ENCODE measurements at places on chromosomes 1 and 21.
A peak's percentile ranks its signal among the peaks of the same experiment; 100 is the strongest.

GRCh38 chr21:43603233-43603626 lies 56.1 kb downstream of the HSF2BP start:
- DNase-seq = no peak

- DNase-seq = no peak
Observed at GRCh38 chr1:84711121-84711520, 20.9 kb upstream of the SSX2IP start.

DNA sequence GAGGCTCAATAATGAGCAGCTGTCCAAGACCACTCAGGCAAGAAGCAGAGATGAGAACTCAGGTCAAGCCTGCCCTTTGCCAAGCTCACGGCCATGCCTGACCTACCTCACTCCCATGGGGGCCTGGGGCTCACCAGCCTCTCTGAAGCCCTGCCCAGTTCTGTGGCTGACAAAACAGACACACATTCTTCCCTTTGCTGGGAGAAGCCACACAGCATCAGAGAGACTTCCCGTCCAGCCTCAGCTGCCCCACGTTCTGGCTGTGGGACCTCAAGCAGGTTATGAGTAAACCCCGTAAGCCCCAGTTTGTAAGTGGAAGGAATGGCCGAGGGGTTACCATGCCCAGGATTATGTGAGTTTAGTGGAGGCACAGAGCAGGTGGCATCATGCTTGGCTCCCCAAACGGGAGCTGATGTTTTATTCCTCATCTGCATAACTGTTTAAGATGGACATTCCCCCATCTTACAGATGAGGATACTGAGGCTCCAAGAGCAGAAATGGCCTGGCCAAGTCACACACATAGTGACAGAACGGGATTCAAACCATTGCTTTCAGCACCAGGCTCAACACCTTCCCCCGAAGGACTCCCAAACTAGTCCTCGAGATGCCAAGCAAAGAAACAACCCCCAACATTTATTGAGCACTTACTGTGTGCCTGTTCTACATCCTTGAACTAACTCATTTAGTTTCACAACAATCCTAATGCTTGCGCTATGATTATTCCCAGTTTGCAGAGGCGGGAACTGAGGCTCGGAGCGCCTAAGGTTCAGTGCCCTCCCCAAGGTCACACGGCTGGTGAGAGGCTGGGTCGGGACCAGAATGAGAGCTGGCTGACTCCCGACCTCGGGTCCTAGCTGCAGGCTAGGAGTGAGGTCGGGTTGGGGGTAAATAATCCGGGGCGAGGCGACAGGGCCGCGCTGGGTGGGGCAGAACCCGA lies 49.1 kb upstream of the LAPTM5 start:
- DNase-seq = no peak

- no peak for DNase-seq
Observed at GRCh38 chr1:231632119-231632518, 5.5 kb downstream of the DISC1 start.

DNA sequence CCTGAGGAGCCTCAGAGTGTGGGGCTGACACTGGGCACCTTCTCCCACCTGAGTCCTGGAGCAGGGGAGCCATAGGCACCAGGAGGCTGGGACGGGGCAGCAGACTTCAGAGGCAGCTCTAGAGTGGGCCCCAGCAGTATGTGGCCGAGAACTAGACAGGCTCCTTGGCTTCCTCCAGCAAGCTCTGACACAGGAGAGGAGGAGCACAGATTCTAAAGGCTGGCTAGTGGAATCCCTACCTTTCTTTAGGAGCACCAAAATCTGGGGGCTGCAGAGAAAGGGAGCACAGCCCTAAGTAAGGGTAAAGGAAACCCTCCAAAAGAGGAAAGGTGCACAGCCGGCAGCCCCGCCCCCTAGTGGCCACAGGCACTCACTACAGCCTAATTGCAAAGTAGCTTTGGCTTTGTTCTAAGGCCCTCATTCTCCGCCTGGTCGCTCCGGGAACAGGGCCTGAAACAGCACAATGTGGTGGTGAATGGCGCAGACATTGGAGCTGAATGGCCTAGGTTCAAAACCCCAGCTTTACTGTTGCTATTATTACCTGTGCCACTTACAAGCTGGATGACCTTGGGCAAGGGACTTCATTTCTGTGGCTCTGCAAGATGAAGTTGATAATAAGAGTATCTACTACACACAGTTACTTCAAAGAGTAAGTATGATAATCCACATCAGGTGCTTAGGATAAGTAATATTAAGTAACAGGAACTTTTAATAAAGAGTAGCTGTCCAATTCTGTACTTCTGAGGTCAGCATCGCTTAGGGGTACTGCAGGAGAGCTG lies 8.8 kb upstream of the GUCA2A start:
- peak; percentile 25 for DNase-seq

DNA sequence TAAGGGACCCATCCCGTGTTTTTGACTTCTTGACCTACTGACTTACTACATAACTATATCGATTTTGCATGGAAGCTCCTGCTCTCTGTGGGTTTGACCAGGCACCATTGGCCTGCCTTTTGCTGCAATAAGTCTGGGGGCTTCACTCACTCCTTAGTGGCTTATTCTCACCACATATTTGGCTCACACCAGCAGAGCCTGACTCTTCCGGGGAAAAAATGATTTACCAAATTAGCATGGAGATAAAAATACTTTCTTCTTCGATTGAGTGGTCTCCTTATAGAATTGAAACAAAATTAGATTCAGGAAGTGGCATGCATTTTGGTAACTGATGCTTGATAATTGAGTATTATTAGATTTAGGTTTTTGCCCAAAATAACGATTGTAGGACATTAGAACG lies 129.7 kb downstream of the RUNX1 start:
- DNase-seq = no peak

Data from iPS DF 19.7 (cell line).